ENCODE measurements at places on chromosomes 4 and X.

- DNase-seq: no peak
Observed at GRCh38 chrX:8820910-8821527, 19.8 kb upstream of the FAM9A start.

GRCh38 chr4:120704538-120704937 lies 218.0 kb downstream of the PRDM5 start:
- no peak for DNase-seq

- no peak for DNase-seq
Observed at GRCh38 chr4:183909187-183909586, 4.1 kb downstream of the STOX2 start.

DNA sequence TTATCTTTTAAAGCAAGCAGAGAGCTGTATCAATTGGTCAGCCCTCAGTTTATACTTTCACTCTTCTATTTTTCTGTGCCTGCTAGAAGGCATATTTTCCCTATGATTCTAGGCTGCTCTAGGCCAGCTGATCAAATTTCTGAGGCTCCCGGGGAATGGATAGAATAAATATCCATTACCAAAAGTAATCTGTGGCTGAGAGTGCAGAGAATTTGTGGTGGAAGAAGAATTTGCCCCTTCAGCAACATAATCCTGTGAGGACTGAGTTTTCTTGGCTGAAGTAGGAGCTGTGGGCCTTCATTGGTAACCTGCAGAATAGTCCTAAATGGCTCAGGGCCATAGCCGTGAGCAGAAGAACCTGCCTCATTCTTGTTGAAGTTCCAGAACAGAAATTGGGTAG lies 314.6 kb upstream of the CASK start:
- no peak for DNase-seq

GRCh38 chrX:18994713-18995112 lies 10.8 kb upstream of the PHKA2 start:
- DNase-seq: no peak

DNA sequence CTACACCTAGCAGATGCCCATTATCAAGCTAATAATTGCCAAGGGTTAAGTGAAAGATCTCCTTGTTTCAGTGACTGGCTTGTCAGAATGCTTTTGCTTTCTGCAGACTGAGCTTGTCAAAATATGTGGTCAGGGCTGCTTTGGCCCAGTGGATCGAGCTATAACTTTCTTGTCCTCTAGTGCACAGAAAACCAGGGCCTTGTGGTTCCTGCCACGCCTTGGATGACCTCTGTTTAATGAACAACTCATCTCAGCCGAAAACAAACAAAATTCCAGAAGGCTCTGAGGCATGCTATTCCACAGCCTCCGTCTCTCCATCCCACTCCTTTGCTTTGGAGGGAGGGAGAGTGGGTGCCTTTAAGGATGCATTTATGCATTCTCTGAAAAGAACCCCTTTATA lies 11.3 kb downstream of the EVC start:
- no peak for DNase-seq

DNA sequence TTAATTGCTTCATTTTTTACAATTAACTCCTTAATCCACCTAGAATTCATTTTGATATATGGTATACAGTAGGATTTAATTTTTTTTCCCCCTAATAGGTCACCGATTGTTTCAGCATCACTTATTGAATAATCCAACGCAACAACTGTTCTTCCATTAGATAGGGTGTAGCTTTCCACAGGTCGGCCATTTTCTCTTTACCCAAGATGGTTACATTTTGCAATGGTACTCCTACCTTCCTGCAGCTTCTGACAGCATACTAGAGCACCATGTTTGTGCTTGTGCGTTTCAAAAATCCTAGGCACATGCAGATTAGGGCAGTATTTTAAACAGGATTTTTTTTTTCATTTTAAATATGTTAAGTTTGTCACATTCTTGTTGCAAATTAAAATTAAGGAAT lies 2.3 kb downstream of the LINC00632 start:
- no peak for DNase-seq

- DNase-seq: no peak
Observed at GRCh38 chrX:37348231-37348970, 763 bp upstream of the PRRG1 start.

DNA sequence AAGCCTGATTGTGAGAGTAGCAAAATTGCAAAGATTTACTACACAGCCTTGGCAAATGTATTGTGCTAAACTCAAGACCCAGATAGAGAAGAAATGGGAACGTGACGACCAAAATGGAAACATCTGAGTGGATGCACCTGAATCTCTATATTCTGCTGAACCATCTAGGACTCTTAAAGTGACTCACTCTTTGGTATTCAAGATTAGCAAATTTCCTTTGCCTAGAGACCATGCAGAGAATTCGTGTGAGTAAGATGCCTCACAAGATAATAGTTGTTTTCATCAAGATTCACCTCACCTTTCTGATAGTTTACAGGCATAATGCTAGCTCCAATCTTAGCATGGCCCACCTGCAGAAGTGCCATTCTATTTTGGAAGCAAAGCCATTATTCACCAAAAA lies 14.4 kb upstream of the ATOH1 start:
- no peak for DNase-seq

- no peak for DNase-seq
Observed at GRCh38 chr4:1011666-1012033, 224 bp downstream of the FGFRL1 start.

- DNase-seq: no peak
Observed at GRCh38 chr4:80876810-80877209, 153.7 kb upstream of the BMP3 start.

GRCh38 chrX:2231570-2232192 lies 269.1 kb downstream of the DHRSX start:
- DNase-seq: no peak

- DNase-seq: no peak
Observed at GRCh38 chr4:152500800-152501434, 35.0 kb downstream of the FBXW7 start.

DNA sequence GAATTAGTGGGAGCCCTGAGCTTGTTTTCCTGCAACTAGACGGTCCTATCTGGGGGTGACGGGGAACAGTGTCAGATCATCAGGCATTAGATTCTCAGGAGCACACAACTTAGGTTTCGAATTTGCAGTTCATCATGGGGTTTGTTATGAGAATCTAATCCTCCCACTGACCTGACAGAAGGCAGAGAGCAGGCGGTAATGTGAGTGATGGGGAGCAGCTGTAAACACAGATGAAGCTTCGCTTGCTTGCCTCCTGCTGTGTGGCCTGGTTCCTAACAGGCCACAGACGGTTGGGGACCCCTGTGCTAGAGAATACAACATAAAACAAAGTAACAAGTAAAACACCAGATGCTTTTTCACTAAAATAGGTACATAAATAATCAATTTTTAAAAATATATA lies 86.2 kb upstream of the BLTP1 start:
- DNase-seq: no peak

DNA sequence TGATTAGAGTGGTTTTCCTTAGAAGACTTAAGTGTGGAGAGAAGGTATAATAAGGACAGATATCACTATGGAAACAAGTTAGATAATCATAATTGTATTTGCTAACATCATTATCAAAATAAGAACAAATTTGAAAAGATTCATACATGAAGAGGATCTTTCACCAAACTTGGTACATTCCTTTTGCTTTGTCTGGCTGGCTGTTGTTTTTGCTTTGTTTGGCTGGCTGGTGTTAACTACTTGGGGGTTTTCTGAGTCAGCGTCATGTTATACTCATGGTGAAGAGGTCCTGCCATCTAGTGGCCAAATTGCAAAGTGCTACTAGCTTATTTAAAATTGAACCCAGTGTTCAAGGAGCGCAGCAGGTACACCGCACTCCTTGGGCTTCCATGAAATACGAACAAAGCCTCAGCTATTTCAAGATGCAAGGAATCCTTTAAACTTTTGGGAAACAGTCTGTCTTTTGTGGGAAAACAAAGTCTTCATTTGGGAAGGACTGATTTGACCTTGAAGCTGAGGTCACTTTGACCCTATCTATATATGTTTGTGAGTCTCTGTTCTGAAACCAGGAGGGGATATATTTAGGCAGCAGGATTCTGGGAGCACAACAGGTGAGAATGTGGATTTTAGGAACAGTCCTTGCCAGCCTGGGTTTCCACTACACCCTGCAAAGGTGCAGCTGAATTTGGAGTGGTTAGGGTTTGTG lies 129.7 kb downstream of the PLS3 start:
- DNase-seq: peak; percentile 45

- no peak for DNase-seq
Observed at GRCh38 chr4:1668488-1668840, 15.6 kb downstream of the FAM53A start.

GRCh38 chr4:15690020-15690809 lies 8.6 kb downstream of the FAM200B start:
- no peak for DNase-seq

GRCh38 chr4:108762559-108763225 lies at the start of gene ETNPPL:
Gene ETNPPL, minus strand, starts transcription at chr4:108763053. Its CDS starts 155 bp downstream, at chr4:108762898.
- peak; percentile 62 for DNase-seq

- no peak for DNase-seq
Observed at GRCh38 chr4:76283900-76284299, 22.6 kb upstream of the STBD1 start.

- no peak for DNase-seq
Observed at GRCh38 chr4:8035371-8035780, 95.7 kb upstream of the AFAP1 start.

DNA sequence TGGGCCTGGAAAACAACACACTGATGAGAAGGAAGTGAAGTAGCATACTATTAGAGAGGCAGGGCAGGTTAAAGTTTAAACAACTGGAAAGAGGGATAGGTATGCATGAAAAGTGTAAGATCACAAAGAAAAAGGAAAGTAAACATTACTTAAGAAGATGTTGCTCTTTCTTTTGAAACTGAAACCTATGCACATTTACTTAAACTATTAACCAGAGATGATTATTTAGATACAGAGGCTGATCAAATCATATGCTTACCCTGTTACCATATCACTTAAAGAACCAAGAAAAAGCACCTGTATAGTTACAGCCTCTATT lies 37.8 kb downstream of the NAP1L5 start:
- no peak for DNase-seq

GRCh38 chr4:11467931-11468330 lies 39.2 kb upstream of the HS3ST1 start:
- DNase-seq: no peak

DNA sequence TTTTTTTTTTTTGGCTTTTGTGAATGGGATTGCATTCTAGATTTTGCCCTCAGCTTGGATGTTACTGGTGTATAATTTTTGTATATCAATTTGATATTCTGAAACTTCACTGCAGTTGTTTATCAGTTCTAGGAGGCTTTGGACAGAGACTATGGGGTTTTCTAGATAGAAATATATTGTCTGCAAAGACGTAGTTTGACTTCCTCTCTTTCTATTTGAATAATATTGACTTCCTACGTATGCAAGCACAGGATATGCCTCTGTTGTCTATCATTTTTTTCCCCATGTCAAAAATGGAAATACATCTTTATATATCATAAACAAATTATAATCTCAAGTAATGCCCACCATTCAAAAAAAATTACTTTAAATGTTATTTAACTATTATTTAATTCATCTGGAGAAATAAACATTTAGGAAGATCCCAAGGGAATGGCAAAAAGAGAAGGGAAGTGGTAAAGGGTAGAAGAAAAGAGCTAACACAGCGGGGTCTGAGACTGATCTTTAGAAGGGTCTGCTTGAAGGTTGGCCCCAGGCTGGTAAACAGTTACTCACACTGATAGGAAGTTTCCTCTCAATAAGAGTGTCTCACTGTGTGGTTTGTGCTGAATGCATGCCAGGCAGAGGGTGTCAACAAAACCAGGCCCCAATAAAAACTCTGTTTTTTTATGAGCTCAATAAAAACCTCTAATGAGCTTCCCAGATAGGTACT lies 35.7 kb downstream of the ZNF518B start:
- DNase-seq: no peak

DNA sequence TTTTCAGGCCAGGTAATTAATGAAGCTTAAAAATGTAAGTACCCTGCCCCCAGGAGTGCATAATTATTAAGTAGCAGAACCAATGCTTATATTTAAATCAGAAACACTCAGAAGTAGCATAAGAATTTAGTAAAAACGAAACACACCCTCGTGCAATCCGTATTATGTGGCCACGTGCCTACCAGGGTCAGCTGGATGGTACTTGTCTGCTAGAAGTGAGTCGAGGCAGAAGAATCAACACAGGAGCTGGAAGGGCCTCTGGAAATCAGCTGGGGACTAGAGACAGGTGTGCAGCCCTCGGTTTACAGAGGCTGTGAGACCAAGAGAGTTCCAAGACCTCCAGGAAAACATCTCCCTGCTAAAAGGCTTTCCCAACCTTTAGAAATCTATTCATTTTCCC lies 559 bp upstream of the FAM47E start:
- DNase-seq: no peak

- DNase-seq: peak; percentile 20
Observed at GRCh38 chr4:7390906-7391636, 43.7 kb downstream of the PSAPL1 start.
